ENCODE measurements at places on chromosomes 16 and 17.

- no peak for DNase-seq
Measured at GRCh38 chr16:82834151-82834815, 207.5 kb downstream of the CDH13 start.

GRCh38 chr16:31367853-31368252 lies 12.9 kb downstream of the ITGAX start:
- DNase-seq, result no peak

DNA sequence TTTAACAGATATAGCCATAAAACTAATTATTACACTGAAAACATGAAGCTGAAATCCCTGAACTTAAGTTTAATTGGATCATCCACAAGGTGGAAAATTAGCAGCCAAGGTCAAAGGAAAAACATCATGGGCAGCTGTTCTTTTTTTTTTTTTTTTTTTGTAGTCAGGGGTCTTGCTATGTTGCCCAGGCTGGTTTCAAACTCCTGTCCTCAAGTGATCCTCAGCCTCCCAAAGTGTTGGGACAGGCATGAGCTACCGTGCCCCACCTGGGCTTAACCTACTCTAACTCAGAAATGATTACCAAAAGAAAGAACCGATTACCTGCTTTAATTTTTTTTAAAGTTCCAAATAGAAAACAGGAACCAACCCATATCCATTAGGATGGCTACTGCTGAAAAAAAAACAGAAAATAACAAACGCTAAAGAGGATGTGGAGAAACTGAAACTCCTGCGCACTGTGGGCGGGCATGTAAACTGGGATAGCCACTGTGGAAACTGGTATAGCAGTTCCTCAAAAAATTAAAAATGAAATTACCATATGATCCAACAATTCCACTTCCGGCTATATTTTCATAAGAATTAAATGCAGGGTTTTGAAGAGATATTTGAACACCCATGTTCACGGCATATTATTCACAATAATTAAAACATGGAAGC lies 8.6 kb downstream of the CMC2 start:
- DNase-seq, result no peak

DNA sequence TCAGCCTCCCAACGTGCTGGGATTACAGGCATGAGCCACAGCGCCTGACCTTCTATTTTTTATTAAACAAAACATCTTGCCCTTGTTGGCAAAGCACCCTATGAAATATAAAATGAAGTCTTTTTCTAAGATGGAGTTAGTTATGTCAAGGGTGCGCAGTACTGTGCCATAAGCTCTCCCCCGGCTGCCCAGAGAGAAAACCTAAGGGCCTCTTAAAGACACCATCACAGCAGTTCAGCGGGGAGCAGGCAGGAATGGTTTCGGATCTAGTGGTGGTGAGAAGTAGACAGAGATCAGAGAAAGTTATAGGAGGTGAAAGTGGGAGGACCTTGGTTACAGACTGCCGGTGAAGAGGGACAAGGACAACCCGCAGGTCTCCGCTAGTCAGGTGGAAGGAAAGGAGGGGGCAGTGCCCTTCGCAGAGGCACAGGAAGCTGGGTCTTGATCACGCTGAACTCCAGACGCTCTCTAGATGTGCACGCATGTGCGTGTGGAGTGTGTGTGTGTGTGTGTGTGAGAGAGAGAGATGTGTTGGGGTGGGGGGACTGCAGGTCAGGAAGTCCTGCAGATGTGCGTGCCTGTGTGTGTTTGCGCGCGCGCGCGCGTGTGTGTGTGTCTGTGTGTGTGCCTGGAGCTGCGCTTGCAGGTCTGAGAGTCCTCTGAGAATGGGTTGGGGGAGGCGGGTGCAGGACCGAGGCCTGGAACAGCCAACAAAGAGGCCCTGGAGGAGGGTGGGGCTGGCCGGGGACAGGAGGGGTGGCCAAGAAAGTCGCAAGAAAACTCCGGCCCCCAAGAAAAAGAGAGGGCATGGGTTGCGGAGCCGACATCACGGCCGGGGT lies 748 bp upstream of the CMTM3 start:
- no peak for DNase-seq

GRCh38 chr17:34998205-34998604 lies 17.9 kb downstream of the LIG3 start:
- peak; percentile 94 for DNase-seq

GRCh38 chr16:59392911-59393310 lies 658.8 kb upstream of the GOT2 start:
- DNase-seq, result no peak

DNA sequence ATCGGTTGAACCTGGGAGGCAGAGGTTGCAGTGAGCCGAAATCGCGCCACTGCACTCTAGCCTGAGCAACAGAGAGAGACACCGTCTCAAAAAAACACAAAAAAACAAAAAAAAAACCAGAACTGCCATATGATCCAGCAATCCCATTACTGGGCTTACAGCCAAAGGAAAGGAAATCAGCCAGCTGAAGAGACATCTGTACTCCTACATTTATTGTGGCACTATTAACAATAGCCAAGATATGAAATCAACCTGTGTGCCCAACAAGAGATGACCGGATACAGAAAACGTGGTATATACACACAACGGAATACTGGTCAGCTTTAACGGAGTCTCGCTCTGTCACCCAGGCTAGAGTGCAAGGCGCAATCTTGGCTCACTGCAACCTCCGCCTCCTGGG lies 14.6 kb downstream of the FANCA start:
- DNase-seq, result no peak

GRCh38 chr16:82900559-82900958 lies 273.8 kb downstream of the CDH13 start:
- DNase-seq, result no peak

DNA sequence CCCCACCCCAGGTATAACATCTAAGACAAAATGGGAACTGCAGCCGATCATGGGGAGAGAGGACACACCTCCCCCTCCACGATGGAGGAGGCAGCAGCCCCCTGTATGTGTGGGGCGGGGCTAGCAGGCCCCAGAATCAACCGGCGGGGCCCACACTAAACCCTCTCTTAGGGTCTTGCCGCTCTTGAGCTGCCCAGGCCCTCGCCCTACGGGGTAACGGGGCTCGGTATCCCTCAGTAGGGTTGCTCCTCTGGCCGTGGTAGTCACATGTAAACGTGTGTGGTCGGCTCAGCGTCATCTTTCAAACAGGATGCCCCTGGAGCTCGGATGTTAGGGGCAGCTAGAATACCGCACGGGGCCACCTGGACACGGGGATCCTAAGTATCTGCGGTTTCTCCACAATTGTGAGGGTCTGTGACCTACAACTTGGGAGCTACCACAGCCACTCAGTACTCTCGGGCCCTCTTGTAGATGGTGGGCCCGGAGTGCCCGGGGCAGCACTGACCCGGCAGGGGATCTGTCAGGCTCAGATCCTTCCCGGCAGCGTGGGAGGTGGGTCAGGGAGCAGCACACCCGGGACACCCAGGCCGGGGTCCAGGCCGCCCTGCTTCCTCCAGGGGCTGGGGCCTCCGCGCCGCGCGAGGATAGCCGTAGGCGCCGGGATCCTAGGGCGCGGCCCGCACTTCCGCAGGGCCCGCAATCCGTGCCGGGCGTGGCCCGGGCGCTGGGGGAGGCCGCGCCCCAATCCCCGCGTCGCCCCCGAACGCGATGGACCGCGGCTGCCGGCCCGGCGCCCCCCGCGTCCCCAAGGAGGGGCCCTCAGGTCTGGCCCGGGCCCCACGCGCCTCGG lies 781 bp downstream of the ARHGDIA start:
- DNase-seq, result peak; percentile 75

- no peak for DNase-seq
Measured at GRCh38 chr16:3718019-3718391, 681 bp upstream of the TRAP1 start.

DNA sequence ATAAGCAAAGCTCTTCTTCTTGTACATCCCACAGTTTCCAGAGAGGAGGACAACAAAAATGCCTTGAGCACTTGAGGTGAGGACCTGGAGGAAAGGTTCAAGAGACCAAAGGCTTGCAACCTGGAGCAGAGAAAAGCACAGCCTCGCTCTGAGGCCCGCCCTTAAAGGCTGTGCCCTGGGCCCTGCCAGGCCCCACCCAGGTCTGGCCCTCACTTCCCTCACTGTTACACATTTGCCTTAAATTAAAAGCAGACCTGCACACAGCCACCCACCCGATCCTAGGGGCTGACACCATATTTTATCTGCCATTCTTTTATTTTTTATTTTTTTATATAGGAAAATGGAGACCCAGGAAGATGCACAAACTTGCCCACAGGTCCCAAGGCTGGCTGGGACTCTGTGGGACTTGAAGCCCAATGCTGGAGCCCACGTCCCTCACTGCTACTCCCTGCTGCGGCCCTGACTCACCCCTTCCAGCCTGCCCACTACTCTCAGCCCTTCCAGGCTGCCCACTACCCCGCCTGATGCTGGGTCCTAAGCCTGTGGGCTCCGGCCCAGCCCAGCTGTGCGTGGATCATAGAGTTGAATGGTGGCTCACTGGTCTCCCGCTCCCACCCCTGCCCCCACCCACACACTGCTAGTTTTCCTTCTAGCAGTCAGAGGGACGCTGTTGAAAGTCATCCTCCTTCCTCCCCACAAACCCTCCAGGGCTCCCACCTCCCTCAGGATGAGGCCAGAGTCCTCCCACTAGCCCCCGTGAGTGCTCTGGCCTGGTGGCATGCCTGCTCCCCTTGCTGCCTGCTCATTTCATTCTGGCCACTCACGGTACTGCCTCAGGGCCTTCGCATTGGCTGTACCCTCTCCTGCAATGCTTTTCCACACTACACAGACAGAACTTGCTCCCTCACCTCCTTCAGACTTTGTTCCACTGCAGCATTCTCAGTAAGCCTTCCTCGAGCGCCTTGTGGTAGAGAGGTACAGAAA lies 77.6 kb upstream of the MED9 start:
- DNase-seq, result no peak

- peak; percentile 74 for DNase-seq
Measured at GRCh38 chr16:49701789-49702494, 154.0 kb downstream of the ZNF423 start.

DNA sequence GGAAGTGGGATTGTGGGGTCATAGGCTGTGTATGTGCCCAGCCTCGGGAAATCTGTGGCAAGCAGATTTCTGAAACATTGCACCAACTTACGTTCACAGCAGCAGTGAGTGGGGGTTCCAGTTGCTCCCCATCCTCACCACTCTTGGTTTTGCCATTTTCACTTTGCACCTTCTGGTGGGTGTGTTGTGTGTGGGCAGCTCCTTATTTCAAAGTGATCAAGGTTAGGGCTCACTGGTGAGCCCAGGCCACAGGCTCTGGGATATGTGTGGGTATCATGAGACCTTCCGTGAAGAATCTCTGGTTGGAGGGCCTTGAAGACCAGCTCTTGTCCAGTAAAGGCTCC lies 29.5 kb upstream of the PRM1 start:
- DNase-seq, result no peak

DNA sequence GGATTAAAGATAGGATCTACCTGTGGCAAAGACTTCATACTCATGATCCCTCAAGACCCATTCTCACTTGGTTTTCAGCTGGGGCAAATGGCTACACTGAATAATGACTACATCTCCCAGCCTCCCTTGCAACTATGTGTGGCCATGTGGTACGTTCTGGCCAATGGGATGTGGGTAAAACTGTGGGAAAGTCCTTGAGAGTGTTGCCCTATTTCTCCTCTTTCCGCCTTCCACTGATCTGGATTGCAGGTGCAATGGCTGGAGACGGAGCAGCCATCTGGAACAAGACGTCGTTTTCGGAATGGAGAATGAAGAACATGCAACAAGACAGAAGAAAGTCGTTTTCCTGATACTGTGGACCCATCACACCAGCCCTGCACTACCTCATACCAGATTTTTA lies 48.5 kb downstream of the HAPSTR1 start:
- no peak for DNase-seq

DNA sequence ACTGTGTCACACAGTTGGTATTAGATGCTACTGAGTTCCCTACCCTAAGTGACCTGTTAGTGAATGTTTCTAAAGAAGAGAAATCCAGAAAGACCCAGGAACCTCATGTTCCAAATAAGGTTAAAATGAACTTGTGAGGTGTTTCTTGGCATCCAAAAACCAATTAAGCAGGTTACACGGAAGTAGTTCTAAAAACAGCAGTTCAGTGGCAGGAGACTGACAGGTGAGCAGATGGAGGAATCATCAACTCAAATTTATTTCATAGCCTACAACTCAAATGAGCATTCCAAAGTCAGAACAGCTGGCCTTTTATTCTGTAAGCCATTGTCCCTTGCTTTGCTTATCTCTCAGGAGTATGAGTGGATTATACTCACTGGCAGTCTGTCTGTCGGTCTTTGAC lies 188.3 kb downstream of the IRX3 start:
- DNase-seq, result peak; percentile 17

- peak; percentile 97 for DNase-seq
Measured at GRCh38 chr17:39225959-39226683, 376 bp upstream of the STAC2 start.

- no peak for DNase-seq
Measured at GRCh38 chr16:15572329-15573001, 70.5 kb downstream of the MARF1 start.

DNA sequence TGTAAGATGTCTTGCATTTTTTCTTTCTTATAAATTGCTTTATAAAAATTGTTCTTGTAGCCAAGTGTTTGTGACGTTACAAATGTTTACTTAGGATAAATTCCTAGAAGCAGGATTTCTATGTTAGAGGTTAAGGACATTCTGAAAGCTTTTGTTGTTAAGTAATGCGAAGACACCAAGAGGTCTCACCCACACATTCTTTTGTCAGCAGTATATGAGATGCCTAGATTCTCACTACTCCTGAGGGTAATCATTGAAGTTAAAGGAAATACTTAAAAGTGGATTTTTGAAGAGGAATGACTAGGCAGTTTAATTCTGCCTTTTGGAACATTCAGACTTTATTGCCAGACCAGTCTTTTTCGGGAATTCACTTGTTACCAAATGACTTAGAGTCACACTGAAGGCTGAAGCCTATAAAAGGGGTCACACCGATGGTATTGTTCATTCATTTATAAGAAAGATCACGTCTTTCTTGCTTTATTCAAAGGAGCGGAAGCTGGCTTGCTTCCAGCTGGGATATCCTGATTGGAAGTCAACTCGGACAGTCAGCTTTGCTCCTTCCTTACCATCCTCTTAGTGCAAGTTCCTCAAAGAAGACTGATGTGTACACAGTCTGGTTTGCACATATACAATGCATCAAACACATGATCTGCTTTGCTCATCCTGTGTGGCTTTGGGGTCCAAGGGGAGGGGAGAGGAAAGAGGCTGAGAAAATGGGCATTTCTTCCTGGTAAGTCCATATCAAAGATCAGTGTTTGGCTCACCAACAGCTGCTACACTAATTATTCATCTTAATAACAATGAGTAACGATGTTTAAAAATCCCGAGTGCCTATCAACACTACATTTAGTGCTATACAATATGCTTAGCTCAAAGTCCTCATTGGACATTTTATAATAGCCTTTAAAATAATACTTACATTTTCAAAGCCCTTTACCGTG lies 160.0 kb downstream of the MAP2K6 start:
- DNase-seq, result no peak

All from islet precursor cell (in vitro differentiated cells).